ENCODE measurements at places on chromosomes 5 and 9.

DNA sequence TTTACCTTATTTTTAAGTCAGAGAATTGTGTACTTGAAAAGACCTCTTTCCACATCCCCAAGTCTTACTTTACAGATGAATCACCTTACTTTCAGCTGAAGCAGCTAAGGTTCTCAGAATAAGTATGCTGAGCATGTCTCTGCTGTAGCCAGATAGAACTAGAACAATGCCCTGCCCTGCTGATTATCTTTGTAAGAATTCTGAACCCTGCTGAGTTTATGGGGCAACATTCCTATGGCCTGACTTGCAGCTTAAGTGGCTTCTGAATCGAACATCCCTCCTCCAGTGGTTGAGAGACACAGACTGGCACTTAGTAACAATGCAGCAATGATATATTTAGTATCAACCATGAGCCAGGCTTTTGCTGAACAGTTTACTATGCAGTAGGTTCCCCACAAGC lies 592.0 kb upstream of the WWC1 start:
- DNase-seq, result peak; percentile 100

DNA sequence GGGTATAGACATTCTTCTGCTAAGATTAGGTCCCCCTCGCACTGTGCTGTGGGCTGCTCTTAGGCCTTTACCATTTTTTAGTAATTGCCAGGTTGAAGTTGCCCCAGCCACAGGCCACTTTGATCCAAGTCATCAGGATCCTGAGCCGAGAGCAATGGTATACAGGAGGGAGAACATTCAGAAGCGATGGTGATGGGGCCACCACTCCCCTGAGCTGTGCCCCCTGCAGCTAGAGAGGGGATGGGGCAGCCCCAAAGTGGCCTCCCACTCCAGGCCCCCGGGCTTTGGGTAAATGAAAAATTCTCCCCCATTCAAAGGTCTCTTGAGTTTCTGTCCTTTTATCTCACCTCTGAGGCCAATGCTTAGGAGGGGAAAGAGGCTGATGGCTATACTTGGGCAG lies 59.4 kb downstream of the MACROH2A1 start:
- DNase-seq, result no peak

DNA sequence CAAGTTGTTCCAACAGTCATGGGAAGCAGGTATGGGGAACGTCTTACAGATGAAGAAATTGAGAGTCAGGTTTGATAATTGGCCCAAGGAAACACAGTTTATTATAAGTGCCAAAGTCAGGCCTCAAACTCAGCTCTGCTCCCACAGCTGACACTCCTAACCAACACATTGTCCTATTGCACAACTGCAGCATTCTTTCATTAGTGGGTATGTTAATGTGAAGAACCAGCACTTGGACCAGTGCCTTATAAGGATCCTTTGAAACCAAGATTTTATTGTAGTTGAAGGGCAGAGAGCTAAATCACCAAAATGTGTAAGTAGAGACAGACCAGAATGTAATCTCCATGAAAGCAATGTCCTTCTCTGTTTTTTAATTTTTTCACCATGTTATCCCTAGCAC lies 56.1 kb downstream of the GRIA1 start:
- DNase-seq, result peak; percentile 66

DNA sequence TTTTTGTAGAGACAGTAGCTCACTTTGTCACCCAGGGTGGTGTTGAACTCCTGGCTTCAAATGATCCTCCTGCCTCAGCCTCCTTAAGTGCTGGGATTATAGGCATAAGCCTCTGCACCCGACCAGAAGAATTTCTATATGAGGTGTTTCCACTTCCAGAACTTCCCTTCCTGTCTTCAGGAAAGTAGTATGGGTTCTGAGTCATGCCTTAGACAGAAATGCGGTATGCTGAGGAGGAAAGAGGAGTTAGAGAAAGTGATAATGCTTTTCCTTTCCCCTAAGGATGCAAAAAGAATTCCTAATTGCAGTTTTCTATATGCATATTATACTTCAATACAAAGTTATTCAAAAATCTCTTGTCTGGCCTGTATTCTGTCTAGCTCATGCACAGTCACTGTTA lies 16.4 kb upstream of the ADAMTSL1 start:
- peak; percentile 53 for DNase-seq

- DNase-seq, result no peak
Measured at GRCh38 chr5:110040178-110040577, 350.5 kb downstream of the MAN2A1 start.

GRCh38 chr9:84045481-84046097 lies 65.0 kb downstream of the RMI1 start:
- no peak for DNase-seq

DNA sequence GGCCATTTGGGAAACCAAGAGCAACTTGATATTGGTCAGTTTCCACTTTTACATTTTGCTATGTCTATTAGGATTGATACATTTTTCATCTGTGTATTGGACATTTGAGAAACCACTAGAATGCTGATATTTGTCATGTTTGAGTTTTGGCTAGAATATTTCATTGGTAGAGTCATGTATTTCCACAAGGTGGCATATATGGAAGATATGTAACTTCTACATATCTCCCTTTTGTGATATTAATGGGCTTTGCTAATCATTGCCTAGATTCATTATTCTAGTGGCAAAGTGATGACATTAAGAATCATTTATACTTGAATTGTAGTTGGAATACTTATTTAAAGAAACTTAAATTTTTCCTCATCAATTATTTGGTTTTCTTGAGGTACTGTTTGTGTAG lies 692.9 kb upstream of the EDIL3 start:
- no peak for DNase-seq

GRCh38 chr9:130450344-130451003 lies 5.7 kb downstream of the ASS1 start:
- DNase-seq, result no peak

DNA sequence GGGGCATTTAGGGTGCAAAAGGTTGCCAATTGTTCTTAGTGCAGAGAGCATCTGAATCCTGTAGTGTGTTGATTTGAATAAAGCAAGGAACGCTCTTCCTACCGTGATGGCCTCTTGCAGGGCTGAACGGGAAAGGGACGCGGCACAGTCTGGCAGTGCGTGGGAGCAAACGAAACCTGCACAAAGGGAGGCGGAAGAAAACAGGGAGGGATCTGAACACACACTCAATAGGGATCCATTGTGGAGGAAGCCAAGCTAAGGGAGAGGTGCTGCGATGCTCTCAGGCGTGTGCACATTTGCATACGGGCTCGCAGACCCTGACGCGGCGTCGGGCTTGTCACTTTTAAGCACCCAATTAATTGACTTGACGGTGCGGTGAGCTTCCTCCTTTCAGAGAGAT lies 414.0 kb upstream of the IRX1 start:
- DNase-seq, result no peak

DNA sequence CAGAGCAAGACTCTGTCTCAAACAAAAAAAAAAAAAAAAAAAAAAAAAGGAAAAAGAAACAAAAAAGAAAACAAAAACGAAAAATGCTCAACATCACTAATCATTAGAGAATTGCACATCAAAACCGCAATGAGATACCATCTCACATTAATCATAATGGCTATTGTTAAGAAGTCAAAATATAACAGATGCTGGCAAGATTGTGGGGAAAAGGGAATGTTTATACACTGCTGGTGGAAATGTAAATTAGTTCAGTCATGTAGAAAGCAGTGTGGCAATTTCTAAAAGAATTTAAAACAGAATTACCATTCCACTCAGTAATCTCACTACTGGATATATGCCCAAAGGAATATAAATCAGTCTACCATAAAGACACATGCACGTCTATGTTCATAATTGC lies 50.4 kb upstream of the PRR16 start:
- DNase-seq, result peak; percentile 40
